ENCODE measurements at places on chromosomes 6 and 20.
A peak's percentile ranks its signal among the peaks of the same experiment; 100 is the strongest.

DNA sequence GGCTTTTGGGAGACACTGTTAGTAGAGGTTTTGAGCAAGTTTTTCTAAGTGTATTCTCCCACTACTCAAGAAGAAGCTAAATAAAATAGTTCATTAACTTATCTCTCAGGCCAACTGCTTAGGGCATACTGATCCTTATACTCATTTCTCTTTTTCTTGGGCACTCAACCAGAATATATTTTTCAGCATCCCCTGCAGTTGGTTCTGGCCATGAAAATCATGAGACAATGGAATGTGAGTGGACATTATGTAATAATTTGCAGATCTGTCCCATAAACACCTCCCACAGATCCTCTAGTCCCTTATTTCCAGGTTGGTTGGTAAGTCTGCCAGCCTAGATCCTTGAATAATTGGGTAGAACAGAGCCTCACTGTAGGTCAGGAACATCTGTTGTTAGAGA lies 136.7 kb downstream of the AIG1 start:
- no peak for DNase-seq

DNA sequence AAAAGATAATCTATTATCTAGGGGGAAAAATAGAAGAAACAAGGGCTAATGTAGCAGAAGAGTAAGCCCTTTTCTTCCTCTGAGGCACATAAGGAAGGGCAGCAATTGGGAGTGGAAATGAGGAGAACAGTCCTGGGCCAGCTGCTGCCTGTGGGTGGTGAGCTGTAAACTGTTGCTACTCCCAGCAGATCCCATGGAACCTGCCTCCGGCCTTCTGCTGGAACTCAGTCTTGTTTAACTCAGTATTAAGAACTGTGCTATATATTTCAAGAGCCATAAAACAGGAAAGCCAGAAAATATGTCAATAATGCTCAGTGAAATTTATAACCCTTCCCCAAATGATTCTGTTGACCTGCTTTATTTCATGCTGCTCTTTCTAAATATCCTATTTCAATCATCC lies 464.2 kb downstream of the COL12A1 start:
- DNase-seq, result no peak

DNA sequence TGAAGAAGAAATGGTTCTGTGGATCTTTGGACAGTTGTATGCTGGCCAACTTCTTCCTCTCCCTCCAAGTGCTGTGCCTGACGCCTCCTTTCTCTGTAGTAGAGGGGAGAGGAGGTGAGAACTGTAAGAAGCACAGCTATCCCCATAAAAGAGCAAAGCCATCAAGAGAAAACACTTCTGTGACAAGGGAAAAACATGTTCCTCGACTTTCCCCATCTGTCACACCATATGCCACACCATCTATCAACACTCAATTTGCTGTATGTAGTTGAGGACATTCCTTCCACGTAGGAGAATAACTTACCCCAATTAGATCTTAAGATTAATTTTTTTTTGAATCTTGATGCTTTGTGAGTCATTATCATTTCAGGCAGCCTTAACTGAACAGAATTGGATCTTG lies 156.2 kb upstream of the PLCB4 start:
- DNase-seq, result no peak

- DNase-seq, result no peak
These were observed 38.7 kb upstream of the SLC22A2 start for GRCh38 chr6:160297310-160297709.

DNA sequence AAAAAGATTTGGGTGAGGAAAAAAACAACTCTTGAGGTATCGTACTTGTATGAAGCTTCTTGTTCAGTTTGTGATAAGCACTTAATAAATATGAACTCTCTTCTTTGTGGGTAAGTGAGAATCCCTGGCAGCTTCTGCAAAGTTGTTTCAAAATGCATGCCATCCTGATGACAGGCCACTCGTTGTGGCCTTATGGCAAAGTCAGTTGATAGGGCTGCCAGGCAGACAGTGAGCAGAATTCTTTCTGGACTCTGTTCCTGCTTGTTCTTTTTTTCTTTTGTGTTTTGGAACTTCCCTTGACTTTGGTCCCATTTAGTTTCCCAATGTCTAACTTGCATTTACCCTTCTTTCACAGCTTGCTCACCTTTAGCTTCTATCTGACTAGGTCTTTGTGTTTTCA lies 983.5 kb upstream of the FLRT3 start:
- no peak for DNase-seq

GRCh38 chr6:47440719-47441118 lies 36.9 kb upstream of the CD2AP start:
- no peak for DNase-seq

DNA sequence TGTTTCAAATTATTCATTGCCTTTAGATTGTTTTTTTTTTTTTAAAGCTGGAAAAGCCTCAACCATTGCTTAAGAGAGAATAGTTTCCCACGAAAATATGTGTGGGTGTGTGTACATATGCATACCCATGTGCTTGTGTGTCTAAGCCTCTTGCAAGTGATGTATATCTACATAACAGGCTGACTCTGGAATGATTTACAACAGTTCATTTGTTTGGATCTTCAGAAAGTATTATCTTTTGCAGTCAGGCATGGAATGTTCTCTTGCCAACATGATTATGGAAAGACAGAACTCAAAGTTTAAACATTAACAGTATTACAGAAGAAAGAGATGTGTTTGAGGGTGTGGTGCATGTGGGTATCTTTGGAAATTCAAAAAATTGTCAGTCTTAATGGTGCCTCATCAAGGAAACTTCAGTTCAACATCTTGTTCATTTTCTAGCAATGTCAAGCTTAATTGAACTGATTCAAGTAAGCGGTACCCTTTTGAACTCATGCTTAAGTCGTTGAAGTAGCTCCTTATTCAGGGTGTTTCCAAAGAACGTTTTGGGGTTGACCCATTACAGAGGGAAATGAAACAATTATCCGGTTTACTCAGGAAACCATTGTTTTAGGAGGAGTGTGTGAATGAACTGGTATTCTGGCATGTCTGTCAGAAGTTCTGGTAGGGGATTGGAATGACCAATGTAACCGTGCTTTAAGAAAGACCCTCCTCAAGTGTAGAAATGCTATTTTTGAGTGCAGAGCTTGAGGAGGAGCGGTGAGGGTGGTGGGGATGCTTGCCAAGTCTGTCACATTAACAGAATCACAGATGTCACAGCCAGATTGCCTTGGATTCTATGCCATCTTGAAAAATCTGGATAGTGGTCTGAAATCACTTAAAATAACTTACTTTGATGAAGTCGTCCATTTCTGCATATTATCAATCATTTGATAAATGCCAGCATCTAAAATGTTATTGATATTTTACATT lies 60.3 kb downstream of the ADGRG6 start:
- DNase-seq, result no peak

- DNase-seq, result no peak
These were observed 16.9 kb upstream of the SRSF3 start for GRCh38 chr6:36577301-36577700.

DNA sequence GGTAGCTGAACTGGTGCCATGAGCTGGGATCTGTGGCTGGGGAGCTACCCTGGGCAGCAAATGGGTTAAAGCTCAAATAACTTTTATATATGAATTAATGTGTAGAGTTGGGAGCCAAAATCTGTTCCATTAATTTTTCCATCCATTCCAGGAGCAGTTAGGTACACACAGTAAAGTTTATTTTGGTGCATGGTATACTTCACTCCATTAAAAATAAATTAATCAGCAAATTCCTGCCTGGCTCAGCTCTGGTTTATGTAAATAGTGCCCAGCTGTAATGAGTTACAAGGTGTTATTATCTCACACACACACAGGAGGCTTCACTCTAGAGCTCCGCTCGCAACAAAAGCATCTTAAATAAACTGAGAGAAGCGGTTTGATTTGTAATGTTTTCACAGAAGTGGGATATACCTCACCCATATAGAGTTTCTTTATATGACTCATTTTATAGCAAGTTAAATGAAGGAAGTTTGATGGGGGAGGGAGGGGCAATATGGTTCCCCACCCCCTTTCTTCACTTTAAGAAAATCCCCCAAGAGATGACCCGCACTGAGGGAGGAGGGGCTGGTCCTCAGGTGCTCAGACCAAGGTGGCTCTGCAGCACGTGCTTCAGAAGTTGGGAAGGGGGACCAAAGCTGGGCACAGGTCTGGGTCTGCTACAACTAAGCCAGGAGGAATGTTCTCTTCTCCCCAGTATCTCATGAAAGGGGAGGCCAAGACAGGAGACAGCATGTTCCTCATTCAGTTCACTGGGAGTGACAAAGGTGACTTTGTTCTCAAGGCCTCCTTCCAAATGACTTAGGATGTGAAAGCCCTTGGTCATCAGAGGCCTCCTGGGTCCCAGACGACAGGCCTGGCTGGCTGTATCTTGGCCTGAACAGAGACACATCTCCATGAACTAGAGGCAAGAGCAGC lies 10.5 kb upstream of the FAM83C start:
- no peak for DNase-seq

GRCh38 chr6:108666656-108667260 lies 106.0 kb downstream of the FOXO3 start:
- DNase-seq, result no peak

DNA sequence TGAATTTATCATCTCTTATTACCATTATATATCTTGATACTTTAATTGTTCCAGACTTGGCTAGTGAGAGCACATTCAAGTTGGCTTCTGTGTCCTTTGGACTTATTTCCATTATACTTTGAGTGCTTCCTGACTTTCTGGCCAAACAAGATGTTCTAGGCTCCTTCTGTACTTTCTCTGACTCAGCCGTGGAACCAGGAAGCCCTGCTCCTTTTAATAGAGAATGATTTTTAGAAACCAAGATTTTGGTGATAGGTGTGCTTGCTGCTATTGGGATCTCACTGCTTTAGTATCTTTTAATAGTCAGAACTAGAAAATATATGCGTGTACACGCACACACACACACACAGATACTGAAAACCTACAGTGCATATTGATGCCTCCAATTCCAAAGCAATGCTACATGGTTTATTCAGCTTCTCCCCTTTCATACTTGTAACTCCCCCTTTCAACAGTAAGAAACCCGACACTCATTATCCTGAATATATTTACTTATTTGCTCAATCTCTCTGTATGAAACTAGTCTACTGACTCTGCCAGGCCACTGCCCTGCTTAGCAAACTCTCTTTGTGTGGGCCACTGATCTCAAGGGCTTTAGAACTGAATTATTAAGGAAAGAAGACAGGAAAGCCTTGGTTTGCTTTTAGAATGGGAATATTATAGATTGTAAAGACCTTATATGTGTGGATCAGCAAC lies 42.7 kb upstream of the EZR start:
- no peak for DNase-seq

- no peak for DNase-seq
These were observed 593 bp upstream of the COL9A3 start for GRCh38 chr20:62816031-62816883.

GRCh38 chr6:99219788-99220187 lies 129.7 kb downstream of the FAXC start:
- DNase-seq, result no peak

DNA sequence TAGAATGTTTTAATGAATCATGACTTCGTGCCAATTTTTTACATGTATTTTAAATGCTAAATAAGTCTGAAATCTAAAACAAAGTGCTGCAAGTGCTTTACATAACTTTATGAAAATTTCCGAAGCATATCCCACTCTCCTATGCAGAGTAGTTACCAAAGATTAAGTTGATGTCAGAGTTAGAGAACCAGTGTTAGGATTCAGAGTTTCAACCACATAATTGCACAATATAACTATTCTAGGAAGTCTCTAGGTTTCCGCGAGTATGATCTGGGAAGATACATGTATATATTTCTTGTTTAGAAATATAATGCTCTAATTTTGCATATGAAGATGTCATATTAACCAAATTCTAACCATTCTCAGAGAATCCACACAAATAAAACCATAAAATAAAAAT lies 74.8 kb downstream of the ASCC3 start:
- peak; percentile 63 for DNase-seq

DNA sequence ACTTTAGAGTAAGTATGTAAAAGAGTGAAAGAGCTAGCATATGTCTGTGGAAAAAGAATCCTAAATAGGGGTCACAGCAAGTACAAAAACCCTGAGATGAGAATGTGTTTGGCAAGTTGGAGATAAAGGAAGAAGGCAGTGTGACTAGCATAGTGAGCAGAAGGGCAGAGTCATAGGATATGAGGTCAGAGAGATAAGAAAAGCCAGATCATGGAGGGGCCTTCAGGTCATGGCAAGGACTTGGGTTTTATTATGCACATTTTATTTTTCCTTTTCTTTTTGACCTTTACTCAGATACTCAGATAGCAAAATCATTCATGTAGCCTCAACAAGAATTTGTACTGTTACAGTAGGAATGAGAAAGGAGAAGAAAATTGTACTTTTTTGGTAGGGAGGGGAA lies 138.0 kb downstream of the GJA1 start:
- no peak for DNase-seq

- DNase-seq, result no peak
These were observed 81.1 kb downstream of the BMP5 start for GRCh38 chr6:55794136-55794812.

DNA sequence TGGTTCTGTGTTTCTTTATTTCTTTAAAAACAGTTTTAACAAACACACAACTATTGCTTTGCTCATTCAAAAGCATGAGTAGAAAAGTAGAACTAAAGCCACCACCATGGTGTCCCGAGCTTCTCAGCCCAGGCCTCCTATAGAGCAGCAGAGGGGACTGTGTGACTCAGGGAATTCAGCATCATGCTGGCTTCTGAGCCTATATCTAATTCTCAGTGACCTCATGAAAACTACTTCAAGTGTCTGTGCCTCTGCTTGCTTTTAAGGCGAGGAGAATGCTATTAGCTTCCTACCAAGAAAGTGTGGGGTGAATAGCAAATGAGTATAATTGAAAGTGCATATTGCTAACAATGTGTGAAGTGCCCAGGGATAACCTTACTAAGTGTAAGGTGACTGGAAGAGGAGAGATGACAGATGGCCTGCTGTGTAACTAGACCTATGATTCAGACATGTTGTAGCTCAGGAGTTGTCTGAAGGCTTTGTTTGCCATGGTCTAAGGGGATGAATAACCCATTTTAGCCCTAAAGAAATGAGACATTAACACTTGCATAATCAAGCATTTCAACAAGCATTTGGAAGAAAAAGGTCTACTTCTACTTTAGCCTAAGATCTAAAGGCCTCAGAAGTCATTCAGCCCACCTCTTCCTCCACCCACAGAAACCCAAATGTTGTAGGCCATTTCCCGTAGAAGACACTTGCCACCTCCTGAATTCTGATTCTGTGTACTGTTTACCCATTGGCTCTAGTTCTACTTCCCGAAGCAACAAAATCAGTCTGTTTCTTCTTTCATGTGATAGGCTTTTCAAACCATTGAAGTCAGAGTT lies 121.5 kb upstream of the ARG1 start:
- no peak for DNase-seq

DNA sequence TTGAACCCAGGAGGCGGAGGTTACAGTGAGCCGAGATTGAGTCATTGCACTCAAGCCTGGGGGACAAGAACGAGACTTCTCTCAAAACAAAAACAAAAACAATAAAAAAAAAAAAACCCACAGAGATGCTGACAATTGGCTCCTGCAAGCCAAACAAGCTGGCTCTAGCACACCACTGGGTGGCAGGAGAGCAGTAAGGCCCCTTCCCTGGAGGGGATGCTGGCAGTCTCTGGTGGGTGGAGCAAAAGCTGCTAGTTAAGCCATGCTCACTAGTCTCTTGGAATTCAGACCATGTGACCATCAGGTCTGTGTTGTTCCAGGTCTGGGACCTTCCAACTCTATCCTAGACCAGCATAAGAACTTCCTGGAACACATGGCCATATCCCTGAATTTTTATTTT lies 18.9 kb upstream of the DSN1 start:
- DNase-seq, result peak; percentile 70

GRCh38 chr6:15477746-15478145 lies 185.1 kb downstream of the DTNBP1 start:
- DNase-seq, result no peak

GRCh38 chr6:154503658-154504057 lies 6.8 kb downstream of the CNKSR3 start:
- no peak for DNase-seq

- DNase-seq, result no peak
These were observed 42.8 kb upstream of the UBR2 start for GRCh38 chr6:42520786-42521607.

Measured in Kasumi-1 (cell line).